ENCODE measurements at places on chromosomes 16 and 17. TPM values are rescaled to one million over a fixed set of nuclear protein-coding genes. Genes with fewer than 3 reads are reported as not detected.

Gene KREMEN2
- 0.16 TPM for total RNA-seq

DNA sequence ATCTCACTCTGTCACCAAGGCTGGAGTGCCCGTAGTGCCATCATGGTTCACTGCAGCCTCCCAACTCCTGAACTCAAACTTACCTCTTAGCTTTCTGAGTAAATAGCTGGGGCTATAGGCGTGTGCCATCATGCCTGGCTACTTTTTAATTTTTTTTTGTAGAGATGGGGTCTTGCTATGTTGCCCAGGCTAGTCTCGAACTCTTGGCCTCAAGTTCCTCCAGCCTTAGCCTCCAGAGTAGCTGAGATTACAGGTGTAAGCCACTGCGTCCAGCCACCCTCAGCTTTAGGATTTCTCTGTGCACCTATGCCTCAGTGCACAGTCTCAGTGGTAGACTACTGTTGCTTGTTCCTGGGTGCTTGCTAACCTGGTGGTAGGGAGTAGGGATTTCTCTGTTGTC is 5.5 kb downstream of the SLC7A6 start:
- no peak for DNase-seq

DNA sequence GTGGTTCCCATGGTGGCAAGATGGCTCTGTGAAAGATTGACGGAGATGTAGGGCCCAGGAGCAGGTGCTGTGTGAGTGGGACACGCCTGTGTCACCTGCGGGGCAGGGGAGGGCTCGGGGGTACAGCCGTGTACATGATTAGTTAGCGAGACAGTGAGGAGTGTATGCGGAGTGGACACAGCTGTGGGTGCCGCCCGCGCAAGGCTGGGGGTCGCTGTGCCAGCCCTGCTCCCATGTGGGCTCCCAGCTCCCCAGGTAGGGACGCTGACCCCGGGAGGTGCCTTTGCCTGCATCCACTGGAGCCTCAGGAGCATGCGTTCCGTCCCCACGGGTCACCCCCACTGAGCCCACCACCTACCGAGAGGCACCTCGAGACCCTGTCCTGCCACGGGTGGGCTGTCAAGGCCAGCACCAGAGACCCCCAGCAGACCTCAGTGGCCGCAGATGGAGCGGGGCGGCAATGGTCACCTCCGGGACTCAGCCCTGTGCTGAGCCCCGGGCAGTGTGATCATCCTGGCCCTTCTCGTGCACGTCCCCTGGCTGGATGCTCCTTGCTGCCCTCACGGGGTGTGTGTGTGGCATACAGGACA is 7.4 kb downstream of the CAPN15 start:
- no peak for DNase-seq

DNA sequence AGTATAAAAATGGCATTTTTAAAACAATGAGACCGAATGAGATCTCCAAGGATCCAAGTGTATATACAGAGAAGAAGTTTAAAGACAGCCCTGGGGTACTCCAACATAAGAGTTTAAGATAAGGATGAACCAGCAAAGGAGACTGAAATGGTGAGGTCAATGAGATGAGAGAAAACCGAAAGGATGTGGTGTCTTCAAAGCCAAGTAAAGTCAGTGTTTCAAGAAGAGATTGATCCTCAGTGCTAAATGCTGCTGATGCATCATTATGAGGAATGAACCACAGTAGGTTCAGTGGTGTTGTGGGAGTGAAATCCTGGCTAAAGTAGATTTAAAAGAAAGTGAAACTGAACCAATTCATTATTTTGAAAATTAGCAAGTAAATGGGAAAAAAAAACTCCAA is 38.1 kb upstream of the NLK start:
- DNase-seq, result no peak

GRCh38 chr17:32341857-32342602 is at the start of gene C17orf75:
Gene C17orf75 (minus strand): TSS chr17:32342173. CDS start chr17:32342139, 34 bp downstream.
- DNase-seq, result peak; percentile 85

All from pancreas (tissue), 10 donors.